Activated naive CD4-positive, alpha-beta T cell treated with anti-CD3 and anti-CD28 coated beads, Interleukin-2, amount 10 ng/mL, durations not matched to agents 7 days and 5 days (primary cell): ENCODE measurements at places on chromosomes 11 and 22.

GRCh38 chr11:44408711-44409470 is 99.0 kb upstream of the ALX4 start:
- H3K27me3 ChIP-seq: peaks cover 38% of the 10 kb centered on the region
- H3K4me3 ChIP-seq: no peak overlapping the region
- H3K36me3 ChIP-seq: no peaks in the 10 kb centered on the region
- no peaks in the 10 kb centered on the region for H3K4me1 ChIP-seq
- no peak for DNase-seq
- H3K27ac ChIP-seq: no peak overlapping the region

DNA sequence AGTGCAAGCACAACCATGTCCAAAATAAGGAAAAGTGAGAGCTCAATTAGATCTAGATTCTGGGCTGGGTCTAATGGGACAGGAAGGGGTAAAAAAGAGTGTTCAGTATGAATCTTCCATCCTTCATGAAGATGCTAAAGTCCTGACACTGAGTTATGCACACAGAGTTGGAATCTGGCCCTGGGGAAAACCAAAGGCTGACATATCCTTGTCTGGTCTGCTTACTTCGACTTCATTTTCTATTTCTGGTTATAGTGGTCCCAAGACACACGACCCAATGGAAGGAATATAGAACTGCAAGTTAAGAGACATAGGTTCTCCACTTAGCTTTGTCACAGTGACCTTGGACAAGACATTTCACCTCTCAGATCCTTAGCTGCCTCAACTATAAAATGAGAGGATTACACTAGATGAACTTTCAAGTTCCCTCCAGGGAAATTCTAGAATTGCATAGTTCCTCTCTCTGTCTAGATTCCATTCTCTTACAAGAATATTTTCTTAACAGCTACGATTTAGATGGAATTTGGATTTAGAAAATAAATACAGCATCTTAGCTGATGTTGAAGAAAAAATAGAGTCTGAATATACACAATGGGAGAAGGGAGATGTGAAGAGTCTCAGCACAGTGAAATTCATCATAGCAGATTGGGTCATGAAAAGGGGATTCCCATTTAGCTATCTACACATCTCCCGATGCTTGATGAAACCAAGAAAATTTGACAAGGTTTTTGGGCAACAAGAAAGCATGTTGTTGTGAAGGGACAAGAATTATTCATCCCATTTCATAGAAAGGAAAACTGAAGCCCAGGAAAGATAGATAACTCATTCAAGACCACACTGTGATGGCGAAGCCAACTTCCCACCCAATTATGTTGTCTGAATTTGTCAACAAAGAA is 3.3 kb downstream of the BLID start:
- no peaks in the 10 kb centered on the region for H3K27me3 ChIP-seq
- DNase-seq: no peak
- H3K27ac ChIP-seq: no peak overlapping the region

- no peak for DNase-seq
- no peak overlapping the region for H3K27ac ChIP-seq
- no peak overlapping the region for H3K4me3 ChIP-seq
- H3K27me3 ChIP-seq: no peaks in the 10 kb centered on the region
- H3K4me1 ChIP-seq: peaks cover 7% of the 10 kb centered on the region
- H3K36me3 ChIP-seq: no peaks in the 10 kb centered on the region
Observed at GRCh38 chr22:26748845-26749244, 91.5 kb downstream of the MIAT start.

DNA sequence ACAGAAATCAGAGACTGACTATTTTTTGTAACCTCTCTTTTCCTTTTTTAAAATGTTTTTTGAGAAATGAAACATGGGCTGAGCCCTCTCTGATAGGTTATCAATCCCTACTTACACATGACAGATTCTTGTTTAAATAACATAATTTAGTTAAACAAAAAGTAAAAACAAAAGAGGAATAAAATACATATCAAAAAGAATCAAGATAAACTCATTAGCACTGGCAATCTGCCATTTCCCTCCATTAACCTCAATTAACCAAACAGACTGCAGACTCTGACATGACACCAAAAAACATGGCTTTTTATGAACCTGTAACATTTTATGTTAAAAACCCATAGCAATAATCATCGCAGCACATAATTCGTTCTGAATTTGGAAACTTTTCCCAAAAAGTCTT is 284.4 kb upstream of the MTNR1B start:
- no peak for DNase-seq
- no peak overlapping the region for H3K4me3 ChIP-seq
- no peak overlapping the region for H3K27ac ChIP-seq
- no peaks in the 10 kb centered on the region for H3K27me3 ChIP-seq
- no peaks in the 10 kb centered on the region for H3K4me1 ChIP-seq

DNA sequence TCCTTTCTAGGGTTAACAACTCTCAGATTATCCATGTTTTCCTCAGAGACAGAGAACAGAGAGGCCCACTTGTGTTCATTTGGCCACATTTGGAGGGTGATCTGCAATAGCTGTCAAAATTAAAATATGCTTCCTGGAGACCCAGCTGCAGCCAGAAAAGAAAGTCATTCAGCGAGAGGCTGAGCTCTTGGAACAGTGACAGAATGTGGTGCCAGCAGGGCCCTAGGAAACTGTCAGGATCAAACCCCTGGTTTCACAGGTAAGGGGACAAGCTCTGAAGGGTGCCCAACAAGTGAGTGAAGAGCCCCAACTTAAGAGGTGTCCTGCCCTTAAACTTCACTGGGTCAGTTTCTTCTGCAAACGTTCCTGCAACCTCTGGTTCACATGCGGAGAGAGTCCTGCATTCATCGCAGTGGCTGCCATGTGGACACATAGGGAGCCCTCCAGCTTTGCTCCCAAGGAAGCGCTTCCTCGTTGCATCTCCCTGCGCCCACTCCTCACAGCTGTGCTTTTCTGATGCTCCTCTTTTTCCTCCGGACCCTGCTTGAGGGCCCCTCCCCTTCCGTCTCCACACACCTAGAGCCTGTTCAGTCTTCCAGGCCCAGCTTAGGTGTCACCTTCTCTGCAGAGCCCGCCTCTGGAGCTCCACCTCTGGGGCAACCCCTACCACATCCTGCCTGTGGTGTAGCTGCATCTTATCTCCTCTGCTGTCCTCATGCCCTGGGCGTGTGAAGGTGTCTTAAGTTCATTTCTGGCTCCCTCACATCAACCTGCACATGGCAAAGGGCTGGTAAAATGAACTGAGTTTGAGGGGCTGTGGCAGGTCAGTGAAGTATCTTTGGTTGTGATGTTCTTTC is 3.9 kb downstream of the UCP3 start:
- H3K4me3 ChIP-seq: peak overlapping the region; percentile 68
- peaks cover 23% of the 10 kb centered on the region for H3K36me3 ChIP-seq
- peak; percentile 93 for DNase-seq
- peak overlapping the region; percentile 94 for H3K27ac ChIP-seq
